Epithelial cell of proximal tubule (primary cell): ENCODE measurements at places on chromosomes 16 and 17. TPM values are rescaled to one million over a fixed set of nuclear protein-coding genes. Genes with fewer than 3 reads are reported as not detected.

Gene SLC22A31
- total RNA-seq, result not detected in 2 replicates

Gene ZP2
- not detected in 2 replicates for total RNA-seq

Gene KRT36
- not detected in 2 replicates for total RNA-seq

Gene VASN
- 19.0 and 33.7 TPM in 2 replicates for total RNA-seq

Gene NUDT7
- total RNA-seq, result 1.7 and 2.3 TPM in 2 replicates

Gene CDRT4
- total RNA-seq, result 0.29 and 6.7 TPM in 2 replicates

Gene STX1B
- total RNA-seq, result 0.40 and 0.58 TPM in 2 replicates

Gene CCR7
- total RNA-seq, result not detected in 2 replicates

Gene PSME3
- 126 and 190 TPM in 2 replicates for total RNA-seq

Gene TAT
- total RNA-seq, result not detected in 2 replicates

Gene KRTAP4-6
- not detected in 2 replicates for total RNA-seq

Gene MFSD6L
- total RNA-seq, result 0.43 TPM in 1 of 2 replicates, not detected in the other

Gene SRCIN1
- 0.07 and 2.1 TPM in 2 replicates for total RNA-seq

Gene NOXO1
- 0.94 and 1.2 TPM in 2 replicates for total RNA-seq

Gene NETO2
- 41.2 and 73.9 TPM in 2 replicates for total RNA-seq

Gene CACNG5
- not detected in 2 replicates for total RNA-seq

Gene METTL2A
- total RNA-seq, result 15.6 and 31.9 TPM in 2 replicates

Gene NPW
- total RNA-seq, result 0.46 and 2.4 TPM in 2 replicates

Gene ACBD4
- 4.5 and 11.3 TPM in 2 replicates for total RNA-seq

Gene ZG16
- total RNA-seq, result not detected in 2 replicates

Gene SLC5A10
- total RNA-seq, result not detected in 2 replicates

Gene FBXW10B
- 1.2 TPM in 1 of 2 replicates, not detected in the other for total RNA-seq

Gene KCNH6
- total RNA-seq, result not detected in 2 replicates

Gene UTS2R
- total RNA-seq, result not detected in 2 replicates

Gene SEC14L1
- 44.3 and 74.4 TPM in 2 replicates for total RNA-seq

Gene ATP2A1
- total RNA-seq, result 0.14 and 0.92 TPM in 2 replicates

Gene IGF2BP1
- 9.0 and 15.7 TPM in 2 replicates for total RNA-seq

Gene CDH5
- 0.63 and 1.2 TPM in 2 replicates for total RNA-seq

Gene PLA2G10
- total RNA-seq, result 0.22 TPM in 1 of 2 replicates, not detected in the other

Gene DYNLL2
- 12.3 and 14.4 TPM in 2 replicates for total RNA-seq

Gene ANKRD40CL
- not detected in 2 replicates for total RNA-seq

Gene KAT7
- total RNA-seq, result 20.4 and 20.9 TPM in 2 replicates

Gene LAT
- total RNA-seq, result 2.0 and 2.1 TPM in 2 replicates

Gene CTRB2
- not detected in 2 replicates for total RNA-seq

Gene HBA1
- not detected in 2 replicates for total RNA-seq

Gene CSH2
- not detected in 2 replicates for total RNA-seq

Gene NLRC3
- total RNA-seq, result under 0.01 TPM in 1 of 2 replicates, not detected in the other

Gene SEZ6L2
- 2.2 and 12.8 TPM in 2 replicates for total RNA-seq

Gene TNS4
- total RNA-seq, result 0.51 TPM in 1 of 2 replicates, not detected in the other

Gene IRX5
- 15.3 and 17.4 TPM in 2 replicates for total RNA-seq

Gene NR1D1
- 0.40 and 1.2 TPM in 2 replicates for total RNA-seq

Gene ARL5C
- not detected in 2 replicates for total RNA-seq

Gene SCGB1C2
- total RNA-seq, result not detected in 2 replicates

Gene WFIKKN2
- total RNA-seq, result not detected in 2 replicates

Gene ZNF469
- total RNA-seq, result 0.72 and 2.2 TPM in 2 replicates

Gene CMC2
- total RNA-seq, result 96.3 and 114 TPM in 2 replicates

Gene TACO1
- total RNA-seq, result 22.8 and 32.8 TPM in 2 replicates

Gene MPO
- total RNA-seq, result not detected in 2 replicates

Gene SLC35G6
- not detected in 2 replicates for total RNA-seq

Gene BPTF
- total RNA-seq, result 27.8 and 38.0 TPM in 2 replicates

Gene ABCC3
- 6.3 and 6.6 TPM in 2 replicates for total RNA-seq

Gene QPRT
- total RNA-seq, result 89.9 and 148 TPM in 2 replicates

Gene AXIN2
- 1.4 and 1.8 TPM in 2 replicates for total RNA-seq

Gene ADAP2
- total RNA-seq, result 4.6 and 5.1 TPM in 2 replicates

Gene CLEC18A
- 0.58 and 0.72 TPM in 2 replicates for total RNA-seq

Gene WNK4
- 2.3 and 11.3 TPM in 2 replicates for total RNA-seq

Gene KRT24
- not detected in 2 replicates for total RNA-seq

Gene C1QTNF1
- total RNA-seq, result 2.1 and 2.2 TPM in 2 replicates

Gene CBLN1
- total RNA-seq, result not detected in 2 replicates
